Keratinocyte (primary cell): ENCODE measurements at places on chromosomes 1 and 21. TPM values are rescaled to one million over a fixed set of nuclear protein-coding genes. Genes with fewer than 3 reads are reported as not detected.

CD52 gene
- polyA plus RNA-seq = 0.22 to 0.27 TPM in 2 of 3 replicates, not detected in the other

DNA sequence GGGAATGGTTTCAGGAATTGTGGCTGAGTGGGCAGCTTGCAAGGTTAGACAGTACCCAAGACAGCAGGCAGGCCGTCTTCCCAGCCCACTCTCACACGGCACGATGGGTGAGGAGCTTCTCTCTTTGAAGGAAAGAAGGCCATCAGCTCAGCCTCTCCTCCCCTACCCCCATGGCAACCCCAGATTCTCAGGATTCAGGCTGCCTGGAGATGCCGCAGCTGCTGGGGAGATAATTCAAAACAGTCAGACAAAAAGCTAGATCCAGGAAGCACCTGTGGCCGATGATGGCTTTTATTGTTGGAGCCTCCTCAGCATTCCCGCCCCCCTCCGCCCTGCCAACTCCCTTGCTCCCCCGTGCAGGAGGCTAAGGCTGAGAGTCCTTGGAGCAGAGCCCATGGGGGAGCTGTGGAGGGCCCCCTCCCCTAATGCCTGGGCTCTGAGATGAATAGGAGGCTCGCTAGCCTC lies 220.5 kb downstream of the TRABD2B start:
- DNase-seq = no peak
- H3K27me3 ChIP-seq = no peaks in the 10 kb centered on the region
- H3K27ac ChIP-seq = no peak overlapping the region
- no peaks in the 10 kb centered on the region for H3K4me1 ChIP-seq
- H3K4me3 ChIP-seq = no peak overlapping the region
- no peaks in the 10 kb centered on the region for H3K36me3 ChIP-seq

TMEM82 gene
- not detected in 3 replicates for polyA plus RNA-seq

GRCh38 chr1:44012941-44013609 lies 18.2 kb downstream of the SLC6A9 start:
- H3K4me1 ChIP-seq = no peaks in the 10 kb centered on the region
- H3K36me3 ChIP-seq = no peaks in the 10 kb centered on the region
- H3K4me3 ChIP-seq = no peak overlapping the region
- no peak overlapping the region for H3K27ac ChIP-seq
- H3K27me3 ChIP-seq = no peaks in the 10 kb centered on the region
- no peak for DNase-seq

- no peaks in the 10 kb centered on the region for H3K36me3 ChIP-seq
- no peak overlapping the region for H3K4me3 ChIP-seq
- DNase-seq = no peak
- no peak overlapping the region for H3K27ac ChIP-seq
- H3K4me1 ChIP-seq = peaks cover 44% of the 10 kb centered on the region
- H3K27me3 ChIP-seq = no peaks in the 10 kb centered on the region
Observed at GRCh38 chr1:168468822-168469221, 75.0 kb downstream of the XCL2 start.

KRTAP19-1 gene
- 0.44 to 0.72 TPM in 2 of 3 replicates, not detected in the other for polyA plus RNA-seq

OR2T33 gene
- not detected in 3 replicates for polyA plus RNA-seq

- no peak for DNase-seq
- no peaks in the 10 kb centered on the region for H3K27me3 ChIP-seq
- no peaks in the 10 kb centered on the region for H3K4me1 ChIP-seq
- H3K27ac ChIP-seq = no peak overlapping the region
Observed at GRCh38 chr21:33550772-33551660, 8.2 kb downstream of the SON start.

RLF gene
- polyA plus RNA-seq = 7.0 to 10.7 TPM (median 7.5 TPM) in 3 replicates

TNFRSF9 gene
- 0.03 to 0.06 TPM in 2 of 3 replicates, not detected in the other for polyA plus RNA-seq

DNA sequence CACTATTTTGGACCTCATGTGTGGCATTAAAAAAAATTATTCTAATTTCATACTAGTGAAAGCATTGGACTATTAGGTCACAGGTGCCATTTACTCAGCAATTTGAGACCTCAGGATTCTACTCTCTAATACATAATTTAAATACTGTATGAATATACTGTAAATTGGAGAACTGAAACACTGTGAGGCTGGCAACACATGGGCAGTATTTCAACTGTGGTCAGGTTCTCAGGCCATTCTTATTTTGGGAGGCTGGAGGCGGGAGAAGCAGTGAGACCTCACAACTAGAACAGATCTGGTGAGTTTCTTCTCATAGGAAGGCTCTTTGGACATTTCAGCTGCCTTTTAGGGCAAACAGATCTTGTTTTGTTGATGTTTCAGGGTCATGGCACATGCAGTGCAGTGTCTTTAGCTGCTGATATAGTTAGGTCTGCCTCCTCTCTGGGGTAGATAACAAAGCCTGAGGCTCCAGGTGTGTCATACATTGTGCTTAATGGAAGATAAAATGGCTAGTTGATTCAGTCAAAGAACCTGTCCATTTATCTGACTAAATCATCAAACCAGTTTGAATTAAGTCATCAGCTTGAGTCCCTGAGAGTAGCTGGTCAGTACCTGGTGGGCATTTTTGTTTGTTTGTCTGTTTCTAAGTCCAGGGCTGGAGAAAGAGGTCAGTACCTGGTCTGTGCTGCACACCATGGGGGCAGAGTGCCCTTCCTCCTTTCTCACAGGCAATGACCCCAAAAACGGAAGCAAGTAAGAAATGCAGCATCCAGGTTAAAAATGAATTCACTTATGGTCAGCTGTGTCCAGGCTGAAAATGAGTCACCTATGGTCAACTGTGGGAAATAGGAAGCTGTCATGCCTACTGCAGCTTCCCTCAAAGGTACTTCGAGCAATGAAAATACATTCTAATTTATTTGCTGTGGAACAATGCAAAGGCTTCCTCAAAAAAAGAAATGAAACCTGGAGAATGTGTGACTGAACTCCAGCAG lies 216.2 kb downstream of the SDCCAG8 start:
- H3K27me3 ChIP-seq = no peaks in the 10 kb centered on the region
- peaks cover 6% of the 10 kb centered on the region for H3K36me3 ChIP-seq
- peaks cover 24% of the 10 kb centered on the region for H3K4me1 ChIP-seq
- DNase-seq = no peak

- no peak overlapping the region for H3K27ac ChIP-seq
- no peak overlapping the region for H3K4me3 ChIP-seq
- no peaks in the 10 kb centered on the region for H3K27me3 ChIP-seq
- no peaks in the 10 kb centered on the region for H3K4me1 ChIP-seq
- H3K36me3 ChIP-seq = no peaks in the 10 kb centered on the region
Observed at GRCh38 chr1:239854922-239855321, 236.8 kb upstream of the FMN2 start.

GRCh38 chr1:107936498-107937481 lies 28.2 kb downstream of the VAV3 start:
- peak; percentile 96 for DNase-seq
- no peaks in the 10 kb centered on the region for H3K27me3 ChIP-seq
- no peaks in the 10 kb centered on the region for H3K36me3 ChIP-seq
- H3K4me1 ChIP-seq = peaks cover 12% of the 10 kb centered on the region

RCSD1 gene
- polyA plus RNA-seq = 0.03 to 0.04 TPM (median 0.03 TPM) in 3 replicates

DNA sequence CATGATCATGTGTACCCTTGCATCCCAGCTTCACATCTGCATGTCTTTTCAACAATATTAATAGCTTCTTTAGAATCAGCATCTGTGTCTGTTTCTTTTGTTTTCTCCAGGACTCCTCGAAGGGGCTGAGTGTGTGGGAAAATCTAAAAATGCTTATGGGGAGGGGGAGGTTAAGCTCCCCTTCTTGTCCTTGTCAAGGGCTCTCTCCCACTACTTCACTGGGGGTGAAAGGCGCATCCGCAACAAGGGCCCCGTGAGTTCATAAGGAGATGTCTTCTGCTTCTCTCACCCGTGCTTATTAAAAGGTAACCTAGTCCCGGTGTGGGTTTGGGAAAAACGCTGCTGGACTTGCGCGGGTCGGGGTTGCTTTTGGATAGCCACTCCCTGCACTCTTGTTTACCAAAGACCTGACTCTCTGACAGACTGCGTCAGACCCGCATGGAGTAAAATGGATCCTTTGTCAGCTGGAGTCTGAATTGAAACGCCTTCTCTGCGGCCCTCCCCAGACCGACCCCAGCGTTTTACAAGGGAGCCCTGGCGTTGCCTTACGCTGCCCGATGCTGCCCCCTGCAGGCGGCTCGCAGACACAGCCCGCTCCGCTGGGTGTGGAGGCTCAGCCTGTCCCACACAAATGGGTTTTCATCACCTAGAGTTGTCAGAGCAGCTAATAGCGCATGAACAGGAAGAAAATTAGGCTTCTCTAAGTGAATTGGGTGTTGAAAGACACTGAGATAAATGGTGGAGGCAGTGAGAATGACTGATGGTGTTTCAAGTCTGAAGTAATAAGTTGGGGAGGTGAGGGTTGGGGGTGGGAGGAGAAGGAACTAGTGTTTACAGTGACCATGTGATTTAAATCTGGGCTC lies 53.8 kb downstream of the IER5 start:
- H3K27me3 ChIP-seq = no peaks in the 10 kb centered on the region
- H3K36me3 ChIP-seq = no peaks in the 10 kb centered on the region
- DNase-seq = no peak
- peak overlapping the region; percentile 22 for H3K4me3 ChIP-seq

- peaks cover 5% of the 10 kb centered on the region for H3K27me3 ChIP-seq
- peaks cover 6% of the 10 kb centered on the region for H3K4me1 ChIP-seq
- no peak overlapping the region for H3K4me3 ChIP-seq
- H3K36me3 ChIP-seq = no peaks in the 10 kb centered on the region
Observed at GRCh38 chr1:39076799-39077148, 50.6 kb downstream of the NDUFS5 start.

DNA sequence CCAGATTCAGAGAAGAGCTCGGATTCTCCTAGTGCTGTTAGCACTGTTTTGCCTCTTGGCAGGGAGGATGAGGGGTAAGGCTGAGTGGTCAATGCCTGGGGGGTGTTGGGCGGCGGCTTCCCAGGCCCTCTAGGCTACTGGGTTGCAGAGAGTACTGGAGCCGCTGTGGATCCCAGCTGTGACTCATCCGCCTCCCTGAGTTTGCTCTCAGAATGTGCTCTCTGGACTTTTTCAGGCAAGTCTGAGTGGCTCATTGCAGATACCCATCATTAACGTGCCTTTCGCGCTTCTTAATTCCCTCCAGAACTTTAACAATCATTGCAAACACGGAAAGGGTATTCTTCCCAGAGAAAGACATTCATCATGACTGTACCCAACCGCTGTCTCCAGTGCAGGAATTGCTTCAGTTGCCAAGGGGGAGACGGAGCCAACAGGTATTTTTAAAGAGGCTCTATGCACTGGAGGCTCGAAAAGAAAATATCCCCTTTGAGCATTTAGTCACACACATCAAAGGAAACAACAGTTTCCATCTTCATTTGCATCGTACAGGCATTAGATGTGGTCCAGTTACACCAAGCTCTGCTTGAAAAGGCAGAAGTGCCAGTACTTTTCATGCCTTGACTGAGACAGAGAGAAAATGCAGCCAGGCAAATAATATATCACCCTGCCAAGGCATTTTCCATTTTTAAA lies 14.4 kb upstream of the CAMTA1 start:
- no peak overlapping the region for H3K4me3 ChIP-seq
- H3K27me3 ChIP-seq = no peaks in the 10 kb centered on the region
- peaks cover 16% of the 10 kb centered on the region for H3K4me1 ChIP-seq
- H3K27ac ChIP-seq = no peak overlapping the region
- DNase-seq = no peak
- no peaks in the 10 kb centered on the region for H3K36me3 ChIP-seq

DNA sequence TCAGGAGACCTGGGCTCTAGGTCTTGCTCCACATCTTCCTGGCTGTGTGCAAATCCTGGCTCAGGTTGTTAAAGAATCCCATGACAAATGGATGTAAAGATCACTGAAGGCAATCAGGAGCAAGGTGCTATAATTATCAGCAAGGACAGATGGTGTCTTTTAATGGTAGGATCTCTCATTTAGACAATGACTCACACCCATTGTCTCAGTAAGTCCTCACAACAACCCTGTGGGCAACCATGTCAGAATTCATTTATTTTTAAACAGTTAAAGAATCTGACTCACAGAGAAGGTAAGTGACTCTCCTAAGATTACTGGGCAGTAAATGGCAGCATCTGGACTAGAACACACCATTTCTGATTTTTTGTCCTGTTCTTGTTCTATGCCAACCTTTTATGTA lies 32.8 kb downstream of the RNASEL start:
- no peaks in the 10 kb centered on the region for H3K27me3 ChIP-seq
- no peaks in the 10 kb centered on the region for H3K4me1 ChIP-seq
- no peak for DNase-seq
- H3K27ac ChIP-seq = no peak overlapping the region

DNA sequence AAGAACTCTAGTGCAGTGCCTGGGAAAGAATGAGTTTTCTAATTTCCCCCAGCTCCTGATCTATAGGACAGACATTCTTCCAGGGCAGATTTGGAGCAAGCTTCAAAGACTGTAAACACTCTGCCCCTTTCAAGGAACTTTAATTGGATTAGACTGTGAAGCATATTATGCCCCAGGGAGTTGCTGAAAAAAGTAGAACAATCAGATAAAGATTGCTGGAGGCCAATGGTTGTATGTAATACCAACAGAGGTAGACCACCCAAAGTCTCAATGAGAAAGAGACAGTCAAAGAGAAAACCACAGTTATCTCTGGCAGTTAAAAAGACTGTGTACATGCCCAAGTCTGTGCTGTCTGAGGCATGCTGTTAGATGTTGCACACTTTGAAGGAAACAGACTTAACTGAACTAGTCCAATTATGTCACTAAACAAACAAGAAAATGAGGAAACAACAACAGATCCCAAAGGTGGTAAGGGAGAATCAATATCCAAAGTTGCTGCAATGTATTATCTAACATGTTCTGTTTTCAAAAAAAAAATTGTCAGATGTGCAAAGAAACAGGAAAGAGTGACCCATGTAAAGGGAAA lies 24.4 kb downstream of the C4BPA start:
- DNase-seq = no peak
- no peak overlapping the region for H3K4me3 ChIP-seq
- no peaks in the 10 kb centered on the region for H3K36me3 ChIP-seq
- no peaks in the 10 kb centered on the region for H3K27me3 ChIP-seq

HSD3B2 gene
- polyA plus RNA-seq = not detected in 3 replicates

DNA sequence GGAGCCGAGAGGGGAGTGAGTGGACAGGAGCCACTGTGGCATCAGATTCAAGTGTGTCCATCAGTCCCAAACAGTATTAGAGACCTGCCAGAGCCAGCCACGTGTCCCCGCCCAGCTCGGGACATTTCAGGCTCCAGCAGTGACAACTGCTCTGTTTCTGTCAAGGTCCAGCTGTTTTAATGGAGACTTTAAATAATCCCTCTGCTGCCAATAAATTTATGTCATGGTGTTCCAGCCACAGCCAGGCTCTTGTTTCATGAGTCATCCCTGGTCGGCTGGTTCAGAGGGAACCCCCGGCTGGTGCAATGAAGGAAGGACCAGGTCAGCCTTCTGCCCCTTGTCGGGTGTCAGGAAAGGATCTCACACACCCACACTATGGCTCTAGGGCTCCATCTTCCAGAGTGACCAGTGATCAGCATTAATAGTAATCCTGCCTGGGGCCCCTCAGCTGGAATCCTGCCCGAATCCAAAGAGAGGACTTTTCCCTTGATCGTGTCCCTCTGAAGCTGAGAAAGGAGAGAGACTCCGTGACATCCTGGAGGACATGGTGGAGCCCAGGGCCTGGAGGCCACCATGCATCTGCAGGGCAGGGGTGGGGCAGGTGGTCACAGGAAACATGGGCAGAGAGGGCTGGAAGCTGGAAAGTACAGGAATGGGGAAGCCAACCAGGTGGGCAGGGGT lies 197.3 kb downstream of the MATN1 start:
- no peak overlapping the region for H3K27ac ChIP-seq
- H3K27me3 ChIP-seq = no peaks in the 10 kb centered on the region
- H3K4me3 ChIP-seq = no peak overlapping the region
- H3K36me3 ChIP-seq = no peaks in the 10 kb centered on the region
- no peak for DNase-seq
- peaks cover 49% of the 10 kb centered on the region for H3K4me1 ChIP-seq

- no peak overlapping the region for H3K4me3 ChIP-seq
- H3K4me1 ChIP-seq = peaks cover 2% of the 10 kb centered on the region
- DNase-seq = no peak
- H3K36me3 ChIP-seq = no peaks in the 10 kb centered on the region
- H3K27me3 ChIP-seq = no peaks in the 10 kb centered on the region
Observed at GRCh38 chr1:156555715-156556114, 16.6 kb downstream of the IQGAP3 start.
